ENCODE measurements at places on chromosomes 11 and 22.

- DNase-seq, result no peak
Observed at GRCh38 chr22:45891021-45891421, 85.9 kb downstream of the WNT7B start.

DNA sequence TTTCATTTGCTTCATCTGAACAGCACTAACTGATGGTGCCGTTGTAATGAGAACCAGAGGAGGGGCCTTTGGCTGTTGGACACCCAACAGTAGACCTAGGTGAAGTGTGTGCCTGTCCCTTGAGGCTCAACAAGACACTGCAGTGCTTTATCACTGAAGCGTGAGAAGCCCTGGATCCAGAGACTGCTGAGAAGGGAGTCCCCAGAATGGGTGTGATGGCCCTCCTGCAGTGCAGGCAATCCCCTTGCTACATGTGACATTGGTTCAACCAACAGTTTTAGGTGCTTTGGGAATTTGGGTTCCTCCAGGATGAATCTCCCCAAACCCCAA is 125.6 kb downstream of the BRD1 start:
- DNase-seq, result no peak

- DNase-seq, result no peak
Observed at GRCh38 chr11:42913731-42914130, 398.1 kb upstream of the API5 start.

DNA sequence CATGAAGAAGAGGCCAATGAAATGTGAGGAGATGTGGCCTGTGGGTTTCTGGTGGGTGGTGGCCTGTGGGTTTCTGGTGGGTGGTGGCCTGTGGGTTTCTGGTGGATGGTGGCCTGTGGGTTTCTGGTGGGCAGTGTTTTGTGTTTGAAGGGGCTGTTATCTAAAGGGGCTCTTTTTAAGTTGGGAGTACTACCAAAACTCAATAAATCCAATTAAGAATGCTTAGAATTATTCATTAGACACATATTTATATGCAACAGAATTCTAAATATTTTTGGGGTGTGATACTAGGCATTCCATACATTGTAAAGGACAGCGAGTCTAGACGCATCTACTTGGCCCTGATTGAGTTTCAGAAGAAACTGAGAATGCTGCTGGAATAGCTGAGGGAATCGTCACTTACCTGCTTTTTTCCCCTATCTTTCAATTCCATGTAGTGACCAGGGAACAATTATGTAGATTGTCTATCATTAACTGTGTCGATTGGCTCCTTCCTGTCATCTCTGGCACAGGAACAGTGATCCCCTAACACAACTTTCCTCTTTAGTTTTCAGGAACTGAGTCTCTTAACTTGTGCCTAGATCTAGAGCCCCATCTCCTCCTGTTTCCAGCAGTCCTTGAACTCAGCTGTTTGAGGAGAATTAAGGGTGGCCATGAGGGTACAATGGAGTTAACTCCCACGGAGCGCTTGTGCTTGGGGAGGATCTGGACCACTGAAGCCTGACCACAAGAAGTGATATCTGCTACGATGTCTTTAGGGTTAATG is 37.3 kb upstream of the TOP3B start:
- DNase-seq, result no peak

DNA sequence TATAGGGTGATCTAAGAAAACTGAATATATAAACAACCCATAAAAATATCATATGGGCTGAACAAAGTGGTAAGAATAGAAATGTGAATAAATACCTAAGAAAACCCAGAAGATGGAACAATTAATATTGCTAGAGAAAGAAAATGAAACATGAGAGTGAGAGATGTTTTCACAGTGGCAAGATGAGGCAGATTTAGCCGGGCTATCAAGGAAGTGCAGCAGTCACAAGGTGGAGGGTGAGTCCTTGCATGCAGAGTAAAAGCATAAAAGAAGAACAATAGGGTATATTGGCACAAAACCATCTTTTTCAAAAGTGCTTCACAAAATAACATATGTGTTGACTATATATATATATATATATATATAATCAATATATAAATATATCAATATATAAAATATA is 49.6 kb downstream of the NOX4 start:
- no peak for DNase-seq

DNA sequence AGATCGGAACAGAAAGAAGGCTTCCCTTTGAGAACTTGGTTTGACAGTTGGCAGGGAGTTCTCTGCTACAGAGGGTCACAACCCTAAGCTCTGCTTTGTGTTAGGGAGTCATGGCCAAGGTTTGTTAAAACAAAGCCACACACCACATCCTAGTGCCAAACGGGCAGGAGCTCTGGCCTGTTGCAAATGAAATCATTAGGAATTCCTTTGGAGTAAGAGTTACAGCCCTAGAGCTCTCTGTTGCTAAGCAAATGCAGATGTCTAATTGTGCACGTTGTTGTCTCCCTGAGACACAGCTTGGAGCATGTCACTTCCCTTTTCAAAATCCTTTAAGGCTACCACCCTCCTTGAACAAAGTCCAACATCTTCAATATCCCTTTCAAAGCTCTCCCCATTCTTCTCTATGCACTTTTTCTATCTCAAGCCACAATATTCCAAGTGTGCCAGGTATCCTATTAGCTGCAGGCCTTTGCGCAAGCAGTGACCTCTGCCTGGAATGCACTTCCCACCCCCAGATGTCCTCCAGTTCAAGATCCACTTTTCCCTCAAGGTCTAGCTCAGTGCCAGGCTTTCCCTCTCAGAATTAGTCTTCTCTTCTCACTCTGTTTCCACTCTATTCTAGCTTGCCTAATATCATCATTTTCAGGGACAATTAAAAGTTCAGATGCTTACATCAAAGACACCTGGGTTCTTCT is 253.7 kb upstream of the POU2AF2 start:
- no peak for DNase-seq

Data from neural crest cell (in vitro differentiated cells).